ENCODE measurements at places on chromosomes 6 and 20. TPM values are rescaled to one million over a fixed set of nuclear protein-coding genes. Genes with fewer than 3 reads are reported as not detected.

The PAK5 gene
- not detected for total RNA-seq

The WFDC2 gene
- not detected for total RNA-seq

The RHAG gene
- not detected for total RNA-seq

The KHDC1L gene
- total RNA-seq = not detected

The SLC22A16 gene
- not detected for total RNA-seq

The SLC44A4 gene
- 0.17 TPM for total RNA-seq

The CDH4 gene
- 0.17 TPM for total RNA-seq

The FHL5 gene
- total RNA-seq = not detected

The KCNK5 gene
- total RNA-seq = 0.17 TPM

The VNN1 gene
- not detected for total RNA-seq

The NFKBIL1 gene
- 21.0 TPM for total RNA-seq

DNA sequence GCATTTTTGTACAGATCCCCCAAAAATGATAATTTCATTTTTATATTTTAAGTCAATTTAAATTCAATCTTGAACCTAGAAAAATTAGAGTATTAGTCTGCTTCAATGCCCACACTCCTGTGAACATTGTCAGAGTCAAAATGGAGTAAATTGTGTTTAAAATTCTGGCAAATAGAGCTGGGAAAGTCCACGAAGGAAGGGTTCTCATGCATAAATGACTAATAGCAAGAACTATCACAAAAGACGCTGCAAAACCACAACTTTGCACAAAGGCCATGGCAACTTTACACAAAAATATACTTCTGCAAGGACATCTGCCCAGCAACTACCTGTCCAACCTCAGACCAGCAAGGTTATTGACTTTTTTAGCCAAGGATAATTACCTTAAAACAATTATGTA lies 203.2 kb upstream of the SMLR1 start:
- no peak for DNase-seq

GRCh38 chr6:53718597-53719460 lies 53.3 kb upstream of the KLHL31 start:
- peak; percentile 87 for DNase-seq

DNA sequence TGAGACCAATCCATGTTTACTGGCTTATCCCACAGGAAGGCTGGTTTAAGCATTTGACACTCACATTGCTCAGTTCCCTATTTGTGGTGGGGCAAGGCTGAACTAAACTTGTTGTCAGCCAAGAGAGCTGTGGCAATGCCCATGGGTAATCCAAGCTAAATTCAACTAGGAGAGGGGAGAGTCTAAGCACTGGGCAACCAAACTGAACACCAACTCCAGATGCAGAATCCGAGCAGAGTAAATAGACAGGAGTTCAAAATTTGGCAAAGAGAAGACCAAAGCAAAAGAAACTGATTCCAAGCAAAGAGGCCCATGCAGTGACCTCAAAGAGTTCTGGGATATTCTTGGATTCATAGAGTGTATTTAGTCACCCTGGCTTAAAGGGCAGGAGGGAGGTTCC lies 106.5 kb upstream of the NT5E start:
- no peak for DNase-seq

DNA sequence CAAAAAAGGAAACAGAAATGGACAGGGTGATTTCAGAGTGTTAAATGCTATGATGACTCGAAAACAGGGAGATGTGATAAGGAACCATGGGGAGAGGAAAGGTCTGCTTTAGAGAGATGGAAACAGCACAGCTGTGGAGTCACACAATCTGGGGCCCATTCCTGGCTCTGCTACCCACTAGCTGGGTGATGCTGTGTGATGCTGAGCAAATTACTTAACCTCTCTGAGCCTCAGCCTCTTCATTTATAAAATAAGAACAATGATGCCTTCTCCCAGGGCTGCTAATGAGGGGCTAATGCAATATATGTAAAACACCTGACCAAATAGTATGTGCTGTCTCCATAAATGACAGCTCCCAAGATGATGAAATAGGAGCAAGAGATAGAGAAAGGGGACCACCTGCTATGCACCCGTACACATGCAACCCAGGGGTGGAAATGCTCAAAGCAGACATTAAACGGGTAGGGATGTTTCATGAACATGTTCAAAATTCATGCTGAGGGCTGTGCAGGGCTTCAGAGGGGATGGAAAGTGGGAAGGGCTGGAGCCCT lies 27.7 kb downstream of the MDGA1 start:
- no peak for DNase-seq

GRCh38 chr20:58223358-58223941 lies 5.0 kb downstream of the ANKRD60 start:
- no peak for DNase-seq

DNA sequence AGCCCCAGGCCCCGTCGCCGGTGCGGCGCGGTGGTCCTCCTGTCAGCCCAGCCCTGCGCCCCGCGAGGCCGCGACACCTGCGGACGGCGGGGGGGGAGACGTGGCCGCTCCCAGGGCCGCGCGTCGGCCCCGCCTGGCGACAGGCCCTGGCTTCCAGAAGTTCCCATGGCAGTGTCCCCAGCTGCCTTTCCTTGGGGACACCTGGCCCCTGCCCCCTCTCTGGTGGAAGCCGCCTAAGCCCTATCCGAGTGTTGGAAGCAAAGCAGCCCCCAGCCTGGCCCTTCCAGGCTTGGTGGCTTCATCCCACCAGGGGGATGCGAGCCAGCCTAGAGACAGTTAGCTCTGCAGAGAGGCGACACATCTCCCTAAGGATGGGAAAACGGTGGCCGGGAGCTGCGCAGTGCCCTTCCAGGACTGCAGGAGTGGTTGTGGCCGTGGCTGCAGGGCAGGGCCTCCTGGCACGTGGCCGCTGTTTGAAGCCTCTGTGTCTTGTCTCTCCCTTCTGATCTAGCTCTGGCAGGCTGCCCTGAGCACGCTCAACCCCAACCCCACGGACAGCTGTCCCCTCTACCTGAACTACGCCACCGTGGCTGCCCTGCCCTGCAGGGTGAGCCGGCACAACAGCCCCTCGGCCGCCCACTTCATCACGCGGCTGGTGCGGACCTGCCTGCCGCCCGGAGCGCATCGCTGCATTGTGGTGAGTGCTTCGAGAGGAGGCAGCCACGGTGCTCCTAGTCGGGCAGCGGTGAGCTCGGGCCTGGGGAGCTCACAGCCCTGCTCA lies 816 bp downstream of the NPEPL1 start:
- DNase-seq = peak; percentile 30

DNA sequence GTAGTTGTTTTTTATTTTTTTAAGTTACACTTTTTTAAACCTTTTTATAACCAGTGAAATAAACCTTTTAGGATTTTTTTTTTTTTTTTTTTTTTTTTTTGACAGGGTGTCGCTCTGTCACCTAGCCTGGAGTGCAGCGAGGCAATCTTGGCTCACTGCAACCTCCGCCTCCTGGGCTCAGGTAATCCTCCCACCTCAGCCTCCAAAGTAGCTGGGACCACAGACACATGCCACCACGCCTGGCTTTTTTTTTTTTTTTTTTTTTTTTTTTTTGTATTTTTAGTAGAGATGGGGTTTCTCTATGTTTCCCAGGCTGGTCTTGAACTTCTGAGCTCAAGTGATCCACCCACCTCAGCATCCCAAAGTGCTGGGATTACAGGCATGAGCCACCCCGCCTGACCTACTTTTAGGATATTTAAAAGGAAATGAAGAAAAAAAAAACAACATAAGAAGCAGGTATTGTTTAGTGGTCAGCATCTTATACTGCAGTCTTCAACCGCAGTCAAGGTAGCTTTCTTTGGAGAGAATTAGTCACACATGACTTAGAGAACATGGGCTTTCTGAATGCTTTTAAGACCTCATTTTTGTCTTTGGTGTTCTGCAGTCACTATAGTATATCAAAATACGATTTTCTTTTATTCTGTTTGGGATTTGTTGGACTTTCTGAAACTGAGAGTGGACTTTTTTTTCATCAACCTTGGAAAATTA lies 1.6 kb downstream of the POLR1H start:
- DNase-seq = no peak

GRCh38 chr20:43220612-43221011 lies 30.9 kb upstream of the PTPRT start:
- DNase-seq = no peak

DNA sequence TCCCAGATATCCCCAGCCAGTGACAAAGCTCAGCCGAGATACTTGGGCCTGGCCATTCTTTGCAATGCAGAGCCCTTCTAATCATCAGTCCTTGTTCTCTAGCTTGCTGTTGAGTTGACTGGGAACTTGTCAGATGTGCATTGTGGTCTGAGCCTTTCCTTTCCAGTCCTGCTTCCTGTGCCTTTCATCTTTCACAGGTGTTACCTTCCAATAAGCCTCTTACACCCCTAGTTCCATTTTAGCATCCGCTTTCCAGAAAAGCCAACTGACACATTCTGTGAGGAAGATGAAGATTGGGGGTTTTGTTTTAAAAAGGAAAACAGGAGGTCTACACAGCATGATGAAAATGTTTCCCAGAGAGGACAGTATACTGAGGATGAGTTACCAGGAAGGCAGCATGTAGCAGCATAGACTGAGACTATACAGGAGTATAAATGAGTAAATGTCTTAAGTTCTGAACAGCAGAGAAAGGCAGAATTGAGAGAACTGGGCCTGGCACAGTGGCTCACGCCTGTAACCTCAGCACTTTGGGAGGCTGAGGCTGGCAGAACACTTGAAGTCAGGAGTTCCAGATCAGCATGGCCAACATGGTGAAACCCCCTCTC lies 5.6 kb upstream of the CEP85L start:
- no peak for DNase-seq

GRCh38 chr6:1605004-1605892 lies 4.5 kb upstream of the FOXC1 start:
- DNase-seq = no peak

All from dermis blood vessel endothelial cell (primary cell).